ENCODE measurements at places on chromosomes 2 and 18.

GRCh38 chr2:30216157-30216556 lies 15.2 kb upstream of the LBH start:
- no peak overlapping the region for H3K27ac ChIP-seq
- H3K36me3 ChIP-seq = no peaks in the 10 kb centered on the region
- no peaks in the 10 kb centered on the region for H3K4me1 ChIP-seq
- H3K27me3 ChIP-seq = no peaks in the 10 kb centered on the region

GRCh38 chr18:8706791-8707555 lies 1.6 kb downstream of the MTCL1 start:
- peaks cover 19% of the 10 kb centered on the region for H3K4me1 ChIP-seq
- H3K27me3 ChIP-seq = peaks cover 28% of the 10 kb centered on the region
- no peaks in the 10 kb centered on the region for H3K36me3 ChIP-seq
- H3K27ac ChIP-seq = no peak overlapping the region

- no peak overlapping the region for H3K27ac ChIP-seq
- H3K27me3 ChIP-seq = no peaks in the 10 kb centered on the region
- no peaks in the 10 kb centered on the region for H3K36me3 ChIP-seq
- no peak for DNase-seq
Measured at GRCh38 chr2:10560626-10561025, 112.5 kb upstream of the ODC1 start.

GRCh38 chr2:117835990-117836760 lies 21.7 kb downstream of the DDX18 start:
- peak; percentile 56 for DNase-seq
- peaks cover 3% of the 10 kb centered on the region for H3K36me3 ChIP-seq
- H3K27me3 ChIP-seq = no peaks in the 10 kb centered on the region
- H3K27ac ChIP-seq = no peak overlapping the region
- H3K4me1 ChIP-seq = no peaks in the 10 kb centered on the region

DNA sequence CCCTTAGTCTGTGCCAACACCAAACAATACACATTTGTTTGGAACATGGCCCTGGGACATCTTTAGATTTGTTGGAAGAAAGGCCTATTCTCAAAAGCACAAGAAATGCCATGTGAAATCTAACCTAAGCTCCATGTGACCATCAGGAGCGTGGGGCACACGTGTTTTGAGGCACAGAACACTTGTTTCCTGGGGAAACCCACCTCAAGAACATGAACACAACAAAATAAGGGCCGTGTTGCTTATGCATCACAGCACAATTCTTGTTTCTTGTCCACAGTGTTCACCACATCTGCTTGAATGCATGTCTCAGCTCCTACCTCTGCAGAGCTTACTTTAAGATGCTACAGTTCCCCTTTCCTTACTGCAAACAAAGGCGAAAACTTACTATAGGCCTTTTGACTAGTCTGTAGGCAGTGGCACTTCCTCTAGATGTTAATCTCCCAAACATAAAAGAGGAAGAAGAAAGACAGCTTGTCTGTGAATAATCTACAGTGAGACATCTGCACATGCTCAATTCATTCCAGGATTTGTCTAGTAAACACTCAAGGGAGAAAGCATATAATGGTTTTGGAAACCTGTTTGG lies 165.0 kb downstream of the ANKRD44 start:
- H3K4me3 ChIP-seq = no peak overlapping the region
- H3K27ac ChIP-seq = no peak overlapping the region
- DNase-seq = peak; percentile 37
- peaks cover 80% of the 10 kb centered on the region for H3K4me1 ChIP-seq
- H3K36me3 ChIP-seq = no peaks in the 10 kb centered on the region
- no peaks in the 10 kb centered on the region for H3K27me3 ChIP-seq

- peak overlapping the region; percentile 68 for H3K4me3 ChIP-seq
- peaks cover 20% of the 10 kb centered on the region for H3K4me1 ChIP-seq
- DNase-seq = peak; percentile 30
- H3K36me3 ChIP-seq = no peaks in the 10 kb centered on the region
Measured at GRCh38 chr2:36356990-36357846, 1.6 kb downstream of the CRIM1 start.
